Cardiac fibroblast (primary cell): ENCODE measurements at places on chromosomes 5 and 9.
A peak's percentile ranks its signal among the peaks of the same experiment; 100 is the strongest.

DNA sequence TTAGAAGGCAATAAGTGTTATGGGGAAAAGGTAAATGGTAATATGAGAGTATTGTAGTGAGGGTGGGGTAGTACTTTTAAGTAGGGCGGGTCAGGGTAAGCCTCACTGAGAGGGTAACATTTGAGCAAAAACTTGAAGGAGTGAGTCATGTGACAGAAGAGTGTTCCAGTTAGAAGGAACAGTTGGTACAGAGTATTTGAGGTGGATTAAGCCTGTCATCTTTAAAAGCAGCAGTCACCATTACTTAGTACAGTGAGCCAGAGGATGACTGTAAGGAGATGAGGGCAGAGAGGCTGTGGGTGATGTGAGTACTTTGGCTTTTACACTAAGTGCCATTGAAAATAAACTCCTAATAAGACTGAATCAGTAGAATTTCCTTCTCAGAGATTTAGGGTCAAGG is 54.8 kb downstream of the UBAP1 start:
- no peak for DNase-seq

- peak; percentile 87 for DNase-seq
Observed at GRCh38 chr5:97764700-97765099, 581.7 kb upstream of the RIOK2 start.

GRCh38 chr5:134506054-134507039 is 19.1 kb upstream of the JADE2 start:
- peak; percentile 69 for DNase-seq

GRCh38 chr5:110623874-110624273 is 102.6 kb downstream of the TMEM232 start:
- no peak for DNase-seq

GRCh38 chr9:2494562-2494961 is 127.0 kb upstream of the VLDLR start:
- peak; percentile 58 for DNase-seq

DNA sequence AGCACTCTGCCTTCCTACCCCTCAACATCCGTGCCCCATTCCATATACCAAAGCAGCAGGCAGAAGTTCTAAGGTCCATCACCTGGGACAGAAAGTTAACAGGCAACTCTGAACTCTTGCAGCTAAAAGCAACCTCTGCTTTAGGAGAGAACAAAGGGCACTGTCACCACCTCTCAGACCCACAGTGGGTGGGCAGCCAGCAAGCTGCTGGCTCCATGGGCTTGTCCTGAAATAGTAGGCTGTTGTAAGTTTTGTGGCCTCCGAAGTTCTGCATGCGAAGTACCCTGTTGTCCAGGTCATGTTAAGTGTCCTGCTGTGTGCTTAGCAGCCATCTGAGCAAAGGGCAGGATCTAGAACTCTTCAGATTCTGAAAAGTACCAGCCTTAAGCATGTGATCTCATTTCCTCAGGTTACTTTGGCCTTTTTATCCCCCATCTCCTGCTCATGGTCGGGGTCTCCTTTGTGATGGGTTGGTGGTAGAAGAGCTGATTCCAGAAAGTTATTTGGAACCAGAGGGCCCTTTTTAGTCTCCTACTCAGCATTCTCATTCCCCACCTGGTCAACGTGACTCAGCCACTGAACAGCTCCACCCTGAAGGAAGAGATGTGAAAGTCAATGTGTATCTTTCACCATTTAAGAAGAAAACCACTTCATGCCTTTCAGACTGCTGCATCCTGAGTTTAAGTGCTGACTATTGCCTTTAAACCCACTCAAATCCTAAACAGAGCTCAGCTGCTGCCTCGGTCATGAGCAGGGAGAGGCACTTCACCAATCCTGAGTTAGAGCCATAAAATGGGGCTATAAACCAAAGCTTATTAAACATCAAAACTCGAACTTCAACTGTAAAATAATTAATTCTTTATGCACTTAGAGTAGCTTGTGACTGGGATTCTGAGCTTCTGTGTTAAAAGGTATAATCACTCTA is 121.4 kb downstream of the DPYSL3 start:
- no peak for DNase-seq

DNA sequence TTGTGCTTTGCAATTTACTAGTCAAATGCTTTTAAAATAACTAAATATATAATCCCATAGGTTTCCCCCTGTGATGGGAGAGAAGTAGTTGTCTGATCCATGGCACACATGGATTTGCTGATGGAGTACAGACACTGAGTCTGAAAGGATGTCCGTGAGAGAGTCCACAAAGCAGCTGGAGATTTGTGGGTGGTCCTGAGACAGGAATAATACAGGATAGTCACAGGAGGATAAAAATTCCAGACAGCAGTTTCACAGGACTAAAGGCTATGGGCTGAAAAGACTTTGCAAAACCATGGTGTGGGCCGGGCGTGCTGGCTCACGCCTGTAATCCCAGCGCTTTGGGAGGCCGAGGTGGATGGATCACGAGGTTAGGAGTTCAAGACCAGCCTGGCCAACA is 58.7 kb upstream of the ZFR start:
- no peak for DNase-seq

DNA sequence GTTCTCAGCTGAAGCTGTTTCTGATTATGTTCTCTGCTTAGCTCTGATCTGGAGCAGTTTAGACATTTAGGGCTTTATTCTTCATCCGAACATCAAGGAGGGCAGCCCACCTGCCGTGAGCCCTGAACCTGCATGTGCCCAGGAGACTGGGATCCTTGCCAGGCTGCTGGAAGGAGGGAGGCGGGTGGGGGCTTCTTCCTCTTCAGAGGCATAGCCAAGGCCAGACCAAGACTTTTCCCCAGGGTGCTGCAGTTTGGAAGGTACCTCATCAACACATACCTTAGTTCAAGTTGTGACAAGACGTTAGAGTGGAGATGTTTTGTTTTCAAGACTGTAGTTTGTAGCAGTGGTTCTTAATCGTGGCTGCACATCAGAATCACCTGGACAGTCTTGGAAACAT is 64.9 kb downstream of the RALGPS1 start:
- no peak for DNase-seq

DNA sequence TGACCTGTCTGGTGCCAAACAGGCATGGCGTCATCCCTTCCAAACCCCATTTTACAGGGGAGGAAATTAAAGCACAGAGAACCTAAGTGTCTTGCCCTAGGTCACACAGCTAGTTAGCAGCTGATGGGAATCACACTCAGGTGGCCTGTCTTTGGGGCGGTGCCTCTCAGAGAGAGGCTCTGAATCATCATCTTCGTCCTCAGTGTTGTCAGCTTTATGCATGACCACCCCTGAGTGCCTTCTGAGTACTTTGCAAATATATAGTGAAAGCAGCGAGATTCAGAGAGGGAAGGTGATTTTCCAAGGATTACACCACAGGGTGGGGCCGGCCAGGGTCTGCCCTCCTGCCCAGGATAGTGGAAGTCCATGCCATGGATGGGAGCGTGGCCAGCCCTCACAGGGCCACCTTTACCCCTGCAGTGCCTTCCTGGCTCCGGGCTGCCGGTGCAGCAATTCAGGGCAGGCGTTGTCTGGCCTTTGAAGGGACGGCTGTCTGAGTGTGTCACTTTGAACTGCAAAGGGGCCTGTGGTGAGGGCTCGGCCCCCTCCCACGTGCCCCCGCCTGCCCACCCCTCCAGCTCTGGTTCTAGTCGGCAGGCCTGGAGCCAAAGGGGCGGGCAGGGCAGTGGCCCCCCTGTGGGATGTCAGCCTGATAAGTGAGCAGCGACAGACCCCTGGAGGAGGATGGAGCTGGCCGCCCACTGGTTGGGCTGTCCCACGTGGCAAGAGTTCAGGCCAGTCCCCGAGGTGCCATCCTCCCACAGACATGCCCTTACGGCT is 16.9 kb downstream of the LMX1B start:
- DNase-seq, result no peak

- no peak for DNase-seq
Observed at GRCh38 chr9:97987487-97987886, 4.3 kb downstream of the ANP32B start.

DNA sequence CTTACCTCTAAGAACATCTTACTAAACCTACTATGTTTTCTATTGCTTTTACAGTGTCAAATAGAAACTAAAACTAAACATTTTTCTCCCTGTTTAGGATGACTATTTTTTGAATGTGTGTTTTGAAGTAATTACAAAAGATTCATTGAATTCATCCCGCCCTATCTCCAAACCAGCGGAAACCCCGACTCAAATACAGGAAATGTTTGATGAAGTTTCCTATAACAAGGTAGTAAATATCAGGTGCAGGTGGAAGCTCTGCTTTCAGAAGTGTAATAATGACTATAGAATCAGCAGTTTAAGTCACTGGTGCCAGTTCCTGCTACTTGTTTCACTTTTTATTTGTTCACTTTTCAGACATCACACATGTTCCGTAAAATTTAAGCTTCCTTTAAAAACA is 20.0 kb downstream of the ERAP2 start:
- DNase-seq, result no peak

- no peak for DNase-seq
Observed at GRCh38 chr5:132498686-132499271, 8.2 kb upstream of the IRF1 start.

DNA sequence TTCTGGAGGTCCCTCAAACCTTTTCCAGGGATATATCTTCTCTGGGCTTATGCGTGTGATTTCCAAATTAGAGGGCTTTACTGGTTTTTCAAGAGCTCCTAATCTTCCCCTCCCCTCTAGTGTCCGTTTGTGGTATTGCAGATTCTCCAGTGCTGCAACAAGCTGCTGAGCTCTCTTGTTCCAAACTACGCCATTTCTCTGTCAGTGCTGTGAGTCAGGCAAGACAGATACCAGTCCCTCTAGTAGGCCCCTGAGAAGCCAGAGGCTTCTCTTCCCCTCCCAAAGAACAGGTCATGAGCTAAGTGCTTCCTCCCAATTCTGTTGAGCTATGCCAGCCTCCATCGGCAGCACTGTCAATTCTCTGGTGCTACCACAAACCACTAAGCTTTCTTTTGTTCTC is 149.5 kb downstream of the FANCC start:
- DNase-seq, result peak; percentile 98

GRCh38 chr5:143819716-143820115 is 7.8 kb downstream of the HMHB1 start:
- DNase-seq, result no peak

- DNase-seq, result no peak
Observed at GRCh38 chr9:110687497-110687896, 18.9 kb downstream of the MUSK start.

DNA sequence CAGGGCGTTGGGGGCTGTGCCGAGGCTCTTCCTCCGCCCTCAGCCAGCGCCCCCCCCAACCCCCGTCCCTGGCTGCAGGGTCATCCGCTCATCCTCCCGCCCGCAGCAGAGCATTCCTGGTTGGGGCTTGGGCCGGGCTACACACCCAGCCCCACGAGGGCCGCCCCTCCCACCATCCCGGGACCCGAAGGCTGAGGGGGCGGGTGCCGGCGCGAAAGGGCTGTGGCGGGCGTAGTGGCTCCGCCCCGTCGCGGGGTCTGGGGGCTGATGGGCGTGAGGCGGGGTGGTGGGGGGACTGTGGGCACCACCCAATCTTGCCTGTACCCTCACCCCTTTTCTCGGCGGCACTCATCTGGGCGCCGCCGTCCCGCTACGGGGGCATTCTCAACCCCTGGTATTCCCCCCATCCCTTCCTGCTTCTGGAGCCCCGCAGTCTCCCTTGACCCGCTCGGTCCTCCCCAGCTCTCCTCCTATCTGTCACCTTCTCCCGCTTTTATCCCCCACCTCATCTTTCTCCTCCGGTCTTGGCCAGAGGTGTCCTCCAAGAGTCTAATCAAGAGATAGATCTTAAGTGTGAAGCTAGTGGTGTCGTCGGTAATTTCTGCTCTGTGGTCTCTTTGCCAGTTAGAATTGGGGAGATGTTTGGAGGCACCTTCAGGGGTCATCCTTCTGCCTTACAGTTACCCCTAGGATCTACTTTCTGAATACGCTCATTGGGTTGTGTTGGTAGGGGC is 1.6 kb downstream of the FER start:
- DNase-seq, result no peak

- DNase-seq, result peak; percentile 58
Observed at GRCh38 chr5:56876327-56876726, 33.1 kb upstream of the SETD9 start.

DNA sequence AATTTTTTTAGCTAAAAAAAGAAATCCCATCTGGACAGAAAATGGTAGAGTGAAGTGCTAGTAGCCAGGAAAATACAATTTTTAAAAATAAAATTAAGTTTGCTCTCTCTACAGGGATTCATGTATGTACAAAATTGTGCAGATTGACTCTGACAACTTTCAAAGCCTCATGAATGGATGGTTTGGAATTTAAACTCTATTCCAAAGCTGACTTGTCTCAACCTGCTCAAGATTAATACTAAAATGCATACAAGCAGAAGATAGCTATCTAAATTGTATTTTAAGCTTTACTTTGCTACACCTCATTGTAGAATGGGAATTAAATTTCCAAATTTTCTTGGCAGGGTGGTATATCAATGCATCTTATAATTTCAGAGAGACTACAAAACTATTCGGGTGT is 257.6 kb downstream of the RFX3 start:
- DNase-seq, result no peak

DNA sequence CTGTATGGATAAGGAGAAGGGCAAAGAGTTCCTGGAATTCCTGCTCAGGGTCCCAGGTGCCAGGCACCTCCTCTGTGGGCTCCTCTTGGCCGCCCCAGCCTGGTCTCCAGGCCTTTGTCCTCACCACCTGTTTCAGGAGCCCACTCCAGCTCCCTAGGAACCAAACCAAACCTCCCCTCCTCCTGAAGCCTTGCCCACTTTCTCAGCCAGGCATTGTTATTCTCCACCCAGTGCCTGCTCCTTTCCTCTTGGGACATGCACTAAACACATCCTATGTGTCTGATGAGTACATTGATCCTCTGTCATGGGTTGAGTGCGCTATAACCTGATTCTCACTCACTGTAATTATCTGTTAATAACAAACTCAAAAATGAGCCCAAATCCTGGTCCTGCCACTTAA is 189.8 kb downstream of the SPOCK1 start:
- DNase-seq, result no peak

- no peak for DNase-seq
Observed at GRCh38 chr5:58649716-58650115, 66.8 kb downstream of the RAB3C start.

DNA sequence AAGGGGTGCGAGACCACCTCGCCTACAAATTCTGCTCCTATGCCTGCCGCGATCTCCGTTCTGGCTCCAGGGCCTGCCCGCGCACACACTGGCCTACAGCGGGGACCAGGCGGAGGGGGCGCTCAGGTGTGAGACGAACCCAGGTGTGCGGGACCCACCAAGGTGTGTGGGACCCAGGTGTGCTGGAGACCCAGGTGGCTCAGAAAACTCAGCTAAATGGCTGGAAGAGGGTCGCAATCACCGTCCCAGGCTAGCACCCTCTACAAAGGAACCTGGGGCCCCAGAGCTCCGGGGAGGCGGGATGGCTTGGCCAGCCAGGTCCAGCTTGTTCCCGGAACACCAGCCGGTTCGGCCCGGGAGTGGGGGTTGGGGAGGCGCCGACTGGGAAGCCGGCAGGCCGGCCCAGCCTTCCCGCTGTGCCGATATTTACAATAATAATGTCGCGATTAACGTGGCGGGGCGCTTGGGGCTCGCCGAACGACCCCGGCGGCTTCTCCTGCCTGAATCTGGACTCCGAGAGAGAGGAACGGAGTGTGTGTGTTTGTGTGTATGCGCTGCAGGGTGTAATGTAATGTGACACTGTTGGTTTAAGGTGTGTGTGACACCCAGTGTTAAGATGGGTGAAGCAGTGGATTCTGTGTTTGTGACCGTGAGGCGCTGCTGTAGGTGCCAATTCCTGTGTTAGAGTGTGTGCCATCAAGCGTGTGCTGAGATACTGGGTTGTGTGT is 1.4 kb downstream of the PCDH1 start:
- no peak for DNase-seq
